Thyroid gland (tissue), 4 donors: ENCODE measurements at places on chromosomes 11 and 22. TPM values are rescaled to one million over a fixed set of nuclear protein-coding genes. Genes with fewer than 3 reads are reported as not detected.

DNA sequence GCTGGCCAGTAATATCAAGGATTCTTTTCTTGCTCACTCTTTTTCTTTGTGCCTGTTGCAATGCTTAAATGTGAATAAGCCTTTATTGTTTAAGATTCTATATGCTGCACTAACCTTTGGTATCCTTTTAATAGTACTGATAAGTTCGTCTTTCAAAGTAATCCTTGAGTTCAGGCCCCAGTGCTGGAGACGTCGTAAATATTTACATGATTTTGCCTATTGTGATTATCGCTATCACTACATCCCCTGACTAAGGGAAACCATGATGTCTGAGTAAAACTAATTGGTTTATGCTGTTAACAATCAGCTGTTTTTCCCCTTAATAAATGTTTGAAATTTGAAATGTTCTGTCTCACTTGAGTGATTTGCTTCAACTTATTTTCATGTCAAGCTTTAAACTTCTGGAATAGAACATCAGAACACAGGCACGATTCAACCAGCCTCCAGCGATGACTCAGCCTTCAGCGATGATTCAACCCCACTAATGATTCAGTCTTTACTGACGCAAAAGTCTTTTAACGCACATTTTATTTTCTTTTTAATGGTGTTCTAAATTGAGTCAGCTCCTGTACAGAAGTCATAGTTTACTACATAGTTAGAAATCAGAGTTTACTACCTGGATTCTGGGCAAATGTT is 3.9 kb downstream of the HTATIP2 start:
- no peak overlapping the region for H3K4me3 ChIP-seq
- no peaks in the 10 kb centered on the region for H3K36me3 ChIP-seq
- DNase-seq: no peak

BTBD18 gene
- not detected for total RNA-seq

DNA sequence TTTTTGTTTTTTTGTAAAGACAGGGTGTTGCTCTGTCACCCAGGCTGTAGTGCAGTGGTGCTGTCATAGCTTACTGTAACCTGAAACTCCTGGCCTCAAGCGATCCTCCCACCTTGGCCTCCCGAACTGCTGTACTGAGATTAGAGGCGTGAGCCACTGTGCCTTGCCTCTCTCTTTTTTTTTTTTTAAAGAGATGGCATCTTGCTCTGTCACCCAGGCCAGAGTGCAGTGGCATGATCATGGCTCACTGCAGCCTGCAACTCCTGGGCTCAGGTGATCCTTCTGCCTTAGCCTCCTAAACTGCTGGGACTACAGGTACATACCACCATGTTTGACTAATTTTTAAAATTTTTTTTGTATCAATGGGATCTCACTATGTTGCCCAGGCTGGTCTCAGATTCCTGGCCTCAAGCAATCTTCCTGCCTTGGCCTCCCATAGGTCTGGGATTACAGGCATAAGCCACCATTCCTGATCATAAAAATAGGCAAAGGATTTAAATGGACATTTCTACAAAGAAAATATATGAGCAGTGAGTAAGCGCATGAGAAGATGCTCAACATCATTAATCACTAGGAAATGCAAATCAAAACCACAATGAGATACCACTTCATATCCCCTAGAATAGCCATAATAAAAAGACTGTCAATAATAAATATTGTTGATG is 17.3 kb upstream of the CLNS1A start:
- H3K4me3 ChIP-seq: no peak overlapping the region
- H3K27me3 ChIP-seq: no peaks in the 10 kb centered on the region

DGCR6 gene
- total RNA-seq: 5.4 TPM
